Activated T-cell treated with anti-CD3 and anti-CD28 coated beads for 24 hours (primary cell): ENCODE measurements at places on chromosomes 16 and 17.

- no peak for DNase-seq
These were observed 39.3 kb upstream of the LONP2 start for GRCh38 chr16:48204825-48205151.

DNA sequence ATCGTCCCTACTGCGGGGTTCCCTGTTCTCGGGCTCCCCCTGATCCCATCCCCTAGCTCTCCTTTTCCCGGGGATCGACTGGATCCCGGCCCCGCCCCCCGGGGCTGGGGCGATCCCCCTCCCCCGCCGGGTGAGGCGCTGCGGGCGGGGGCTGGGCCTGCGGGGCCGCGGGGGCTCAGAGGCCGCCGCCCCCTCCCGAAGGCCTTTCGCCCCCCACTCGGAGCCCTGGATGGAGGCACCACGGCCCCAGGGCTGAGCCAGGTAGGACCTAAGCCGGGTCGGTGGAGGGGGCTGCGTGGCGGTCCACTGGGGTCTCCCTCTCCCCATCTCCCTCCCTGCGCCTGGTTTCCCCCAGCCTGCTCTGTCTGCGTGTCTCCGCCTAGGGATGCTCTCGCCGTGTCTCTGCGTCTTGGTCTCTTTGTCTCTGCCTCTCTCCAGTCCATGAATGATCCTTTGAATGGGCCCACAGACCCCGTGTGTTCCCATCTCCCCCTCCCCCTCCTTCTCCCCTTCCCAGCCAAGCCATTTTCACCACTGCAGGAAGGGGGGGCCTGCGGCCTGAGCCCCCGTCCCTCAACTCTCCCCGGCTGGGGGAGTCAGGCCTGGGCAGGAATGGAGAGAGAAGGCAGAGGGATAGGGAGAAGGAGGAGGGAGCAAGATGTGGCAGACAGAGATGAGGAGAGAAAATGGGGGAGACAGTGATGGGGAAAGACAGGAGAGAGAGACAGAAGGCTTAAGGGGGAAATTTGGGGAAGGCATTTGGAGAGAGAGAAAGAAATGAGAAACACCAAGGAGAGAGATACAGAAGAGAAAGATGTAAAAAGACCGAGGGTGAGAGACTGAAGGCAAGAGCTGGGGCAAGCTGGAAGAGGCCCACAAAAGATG lies 1.7 kb upstream of the TMEM256 start:
- no peak for DNase-seq

DNA sequence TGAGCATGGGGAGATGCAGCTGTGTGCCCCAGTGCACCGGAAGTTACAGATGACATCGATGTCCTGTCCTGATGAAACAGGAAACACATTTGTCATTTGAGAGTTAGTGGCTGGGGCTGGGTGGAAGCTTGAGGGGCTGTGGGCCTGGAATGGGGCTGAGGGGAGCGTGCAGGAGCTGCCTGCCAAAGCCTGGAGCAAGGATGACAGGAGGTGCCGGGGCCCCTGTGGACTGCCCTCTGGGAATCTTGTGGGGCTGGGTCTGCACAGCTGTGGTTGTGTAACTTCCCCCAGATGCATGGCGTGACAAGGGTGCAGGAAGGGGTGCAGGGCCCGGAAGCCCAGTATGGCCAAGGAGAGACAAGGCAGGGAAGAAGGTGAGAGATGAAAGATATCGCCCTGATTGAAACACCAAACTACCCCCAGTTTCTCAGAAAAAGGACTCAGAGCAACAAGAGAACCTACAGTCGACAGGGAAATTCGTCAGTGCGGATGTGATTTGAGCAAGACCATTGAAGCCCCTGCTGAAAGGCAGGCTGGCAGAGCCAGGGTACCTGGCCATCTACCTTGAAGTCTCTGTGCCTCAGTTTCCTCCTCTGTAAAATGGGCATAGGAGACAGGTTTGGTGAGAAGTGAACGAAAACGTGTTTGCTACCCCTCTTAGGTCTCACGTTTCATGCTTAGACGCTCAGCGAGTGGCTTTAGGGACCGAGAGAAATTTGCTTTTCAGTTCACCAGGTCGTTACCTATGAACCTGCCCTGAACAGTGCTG lies 8.8 kb downstream of the MMP25 start:
- DNase-seq: no peak

DNA sequence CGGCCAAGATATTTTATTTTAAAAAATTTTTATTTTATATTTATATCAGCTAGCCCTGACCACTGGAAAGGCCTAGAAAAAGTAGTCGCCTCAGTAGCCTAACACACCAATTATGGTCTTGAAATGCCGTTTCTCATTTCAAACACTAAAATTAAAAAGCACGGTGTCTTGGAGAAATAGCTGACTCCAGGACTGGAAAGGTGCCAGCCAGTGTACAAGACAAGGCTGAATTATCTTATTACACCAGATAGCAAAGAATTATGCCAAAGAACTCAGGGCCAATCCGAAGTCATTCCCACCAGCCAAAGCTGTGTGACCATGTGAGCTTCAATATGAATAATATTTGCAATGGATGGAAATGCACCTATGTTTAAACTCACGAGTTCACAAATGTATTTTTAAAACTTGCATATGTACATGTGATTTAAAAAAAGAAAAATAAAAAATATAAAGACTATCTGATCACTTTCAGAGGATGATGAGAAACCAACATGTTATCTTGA lies 19.9 kb upstream of the ATP2C2 start:
- DNase-seq: no peak

GRCh38 chr17:75893305-75894048 lies 3.3 kb downstream of the TRIM65 start:
- DNase-seq: no peak

DNA sequence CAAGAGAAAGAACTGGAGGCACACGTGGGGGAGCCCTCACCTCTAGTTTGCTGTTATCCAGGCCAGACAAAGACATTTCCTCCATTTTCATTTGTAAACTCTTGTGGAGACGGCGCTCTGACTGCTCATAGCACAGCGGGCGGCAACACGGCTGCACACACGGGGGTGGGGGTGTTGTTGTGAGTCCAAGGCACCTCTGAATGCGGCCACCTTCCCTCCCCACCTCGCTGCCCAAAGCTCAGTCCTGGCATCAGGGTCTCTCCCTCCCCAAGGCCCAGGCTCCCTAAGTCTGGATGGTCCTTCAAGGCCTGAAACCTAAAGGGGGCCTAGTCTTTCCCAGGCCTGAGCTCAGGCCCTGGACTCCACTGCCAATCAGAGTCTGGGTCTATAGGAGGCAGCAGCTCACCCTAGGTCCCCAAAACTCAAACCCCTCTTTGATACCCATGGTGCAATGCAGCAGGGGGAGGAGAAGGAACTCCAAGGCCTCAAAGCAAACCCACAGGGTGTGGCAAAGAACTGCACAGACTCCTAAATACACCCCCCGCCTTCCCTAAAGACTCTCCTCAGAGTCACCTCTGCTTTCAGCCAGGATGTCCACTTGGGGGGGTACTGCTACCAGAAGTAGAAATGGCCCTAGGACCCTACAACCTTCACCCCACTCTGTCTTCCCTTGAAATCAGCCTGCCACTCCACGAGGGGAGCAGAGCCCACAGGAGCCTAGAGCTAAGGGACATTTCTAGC lies 1.5 kb downstream of the ATXN7L3 start:
- DNase-seq: peak; percentile 33

DNA sequence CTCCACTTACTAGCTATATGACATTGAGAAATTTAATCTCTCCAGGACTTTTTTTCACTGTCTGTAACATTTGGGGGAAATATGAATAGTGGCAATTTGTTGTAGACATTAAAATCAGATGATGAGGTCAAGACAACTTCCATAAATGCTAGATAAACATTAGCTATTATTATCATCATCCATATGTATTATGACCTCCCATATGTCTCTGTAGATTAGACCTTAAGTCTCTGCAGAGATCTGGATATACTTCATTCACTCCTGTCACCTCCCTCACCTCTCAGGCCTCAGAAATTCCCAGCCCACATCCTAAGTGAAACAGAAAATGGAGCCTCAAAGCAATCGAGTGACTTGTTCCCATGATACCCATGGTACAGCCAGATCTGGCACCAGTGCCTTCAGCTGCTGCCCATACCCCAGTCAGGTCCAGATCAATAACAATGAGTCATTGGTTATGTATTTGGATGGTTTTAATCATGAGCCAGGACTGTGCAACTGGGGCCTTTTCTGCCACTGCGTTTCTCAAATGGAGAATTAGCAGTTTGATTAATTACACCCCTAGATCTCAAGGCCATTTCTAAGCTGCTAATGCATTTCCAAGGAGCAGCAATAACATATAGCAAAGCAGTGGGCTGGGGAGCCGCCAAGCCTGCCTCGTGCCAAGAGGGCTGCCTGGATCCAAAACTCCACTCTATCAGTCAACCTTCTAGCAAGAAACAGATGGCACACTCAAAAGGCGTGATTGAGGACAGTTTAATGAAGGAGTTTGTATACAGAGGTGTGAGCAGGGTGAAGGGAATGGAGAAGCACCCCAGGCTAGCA lies 2.6 kb upstream of the FDXR start:
- DNase-seq: no peak
